ENCODE measurements at places on chromosomes 11 and 22. TPM values are rescaled to one million over a fixed set of nuclear protein-coding genes. Genes with fewer than 3 reads are reported as not detected.

The OR4A47 gene
- not detected for total RNA-seq

The ZFTA gene
- 1.7 TPM for total RNA-seq

The PRR33 gene
- 0.05 TPM for total RNA-seq

The EFCAB6 gene
- 0.13 TPM for total RNA-seq

The ZBTB16 gene
- total RNA-seq: 4.8 TPM
